ENCODE measurements at places on chromosomes 1 and 21. TPM values are rescaled to one million over a fixed set of nuclear protein-coding genes. Genes with fewer than 3 reads are reported as not detected.

The ENO1 gene
- 373 TPM for total RNA-seq

The TDRKH gene
- total RNA-seq = 6.7 TPM

The SLC9A1 gene
- 6.4 TPM for total RNA-seq

The CFAP45 gene
- 0.10 TPM for total RNA-seq

The RAB7B gene
- 10.7 TPM for total RNA-seq

The KRTAP19-1 gene
- not detected for total RNA-seq

The PLEKHN1 gene
- total RNA-seq = 6.3 TPM

The FMO5 gene
- 1.5 TPM for total RNA-seq

The PCSK9 gene
- 1.3 TPM for total RNA-seq

The WNT2B gene
- 6.1 TPM for total RNA-seq

The UTS2 gene
- total RNA-seq = not detected

The YARS1 gene
- total RNA-seq = 36.1 TPM

The C1QA gene
- total RNA-seq = 15.8 TPM

The OR2L13 gene
- total RNA-seq = not detected

The UBE2U gene
- total RNA-seq = not detected

The EPHB2 gene
- total RNA-seq = 21.4 TPM

The HSD3B2 gene
- not detected for total RNA-seq

The IFI6 gene
- total RNA-seq = 30.4 TPM

The C1orf141 gene
- total RNA-seq = not detected

The FOXO6 gene
- 16.2 TPM for total RNA-seq

The DEPDC1 gene
- total RNA-seq = 9.4 TPM

The CFHR2 gene
- not detected for total RNA-seq

The ABCA4 gene
- 2.2 TPM for total RNA-seq

The HFM1 gene
- total RNA-seq = 3.9 TPM

The LINGO4 gene
- total RNA-seq = 0.41 TPM

The MTARC1 gene
- total RNA-seq = 5.1 TPM

The CACNA1S gene
- total RNA-seq = 74.9 TPM

The CASQ2 gene
- 765 TPM for total RNA-seq

The C1orf167 gene
- 1.3 TPM for total RNA-seq

The RPE65 gene
- not detected for total RNA-seq

The TFF2 gene
- not detected for total RNA-seq

The NDUFS2 gene
- 174 TPM for total RNA-seq

The USH2A gene
- 0.10 TPM for total RNA-seq

The CLSTN1 gene
- 110 TPM for total RNA-seq

The CEP104 gene
- 36.5 TPM for total RNA-seq

The NTRK1 gene
- 0.82 TPM for total RNA-seq

The AQP10 gene
- total RNA-seq = not detected

The TNNI3K gene
- total RNA-seq = 2.7 TPM

The PCAT6 gene
- total RNA-seq = not detected

The ACKR1 gene
- total RNA-seq = 10.3 TPM

The IRF6 gene
- 19.4 TPM for total RNA-seq

The DENND2C gene
- 12.3 TPM for total RNA-seq

The LORICRIN gene
- not detected for total RNA-seq

The DNAJC16 gene
- 18.6 TPM for total RNA-seq

The RPL22 gene
- total RNA-seq = 302 TPM

The TEKT2 gene
- not detected for total RNA-seq

The AMY1C gene
- 0.21 TPM for total RNA-seq

The C1orf232 gene
- total RNA-seq = not detected
